SK-N-MC (cell line): ENCODE measurements at places on chromosomes 11 and 22.

DNA sequence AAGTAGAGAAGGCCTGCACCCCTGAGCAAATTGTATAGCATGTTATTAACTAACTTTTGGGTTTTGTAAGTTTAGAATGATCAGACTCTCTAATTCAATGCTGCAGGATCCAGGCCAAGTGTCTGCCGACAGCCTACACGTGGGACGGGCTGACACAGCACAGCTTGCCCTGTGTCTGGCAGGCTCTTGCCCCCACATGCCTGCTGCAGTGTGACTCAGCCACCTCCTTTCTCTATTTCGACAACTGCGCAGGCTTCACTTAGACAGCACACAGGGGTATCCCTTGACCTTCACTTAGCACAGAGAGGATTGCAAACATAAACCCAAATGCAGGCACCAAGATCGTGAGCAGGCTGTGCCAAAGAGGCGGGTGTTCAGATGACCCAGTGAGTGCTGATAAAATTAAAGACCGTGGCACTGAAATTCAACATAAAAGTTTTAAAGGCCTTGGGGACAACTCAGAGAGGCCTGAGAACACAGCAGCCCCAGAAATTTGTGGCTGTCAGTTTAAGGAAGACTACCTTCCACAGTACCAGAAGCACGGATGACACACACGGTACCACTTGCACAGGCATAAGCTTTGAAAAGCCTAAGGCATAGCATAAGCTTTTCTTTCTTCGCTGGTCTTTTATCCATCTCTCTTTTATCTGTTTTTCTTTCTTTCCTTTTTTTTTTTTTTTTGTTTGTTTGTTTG lies 37.8 kb downstream of the SCN3B start:
- DNase-seq = no peak

DNA sequence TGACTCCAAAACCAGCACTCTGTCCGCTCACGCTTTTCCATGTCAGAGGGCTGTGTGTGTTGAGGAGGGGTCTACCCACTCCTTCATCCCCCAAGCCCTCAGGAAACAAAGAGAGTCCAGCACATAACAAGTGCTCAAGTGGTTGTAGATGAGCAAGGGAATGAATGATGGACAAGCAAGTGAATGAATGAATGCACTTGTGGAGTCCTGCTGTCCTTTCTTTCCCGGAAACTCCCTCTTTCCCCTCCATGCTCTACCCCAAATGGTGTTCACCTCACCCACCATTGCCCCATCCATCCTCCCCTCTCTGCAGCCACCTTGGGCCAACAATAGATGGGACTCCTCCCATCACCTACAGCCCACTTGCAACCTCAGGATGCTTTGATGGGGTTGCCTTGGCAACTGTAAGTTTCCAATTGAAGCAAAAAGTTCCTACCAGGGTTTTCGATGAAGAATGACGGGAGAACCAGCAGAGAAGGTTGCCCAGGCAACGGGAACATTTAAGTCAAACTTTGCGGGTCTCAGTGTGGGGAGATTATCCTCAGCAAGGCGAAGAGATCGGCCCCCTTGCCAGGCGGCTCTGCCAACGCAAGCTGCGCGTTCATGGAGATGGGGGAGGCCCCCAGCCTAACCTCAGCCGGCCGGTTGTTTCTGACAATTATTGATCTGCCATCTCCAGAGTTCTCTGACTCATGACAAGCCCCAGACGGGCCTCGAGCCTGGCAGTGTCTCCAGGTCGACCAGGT lies 51.1 kb downstream of the MCM5 start:
- no peak for DNase-seq

DNA sequence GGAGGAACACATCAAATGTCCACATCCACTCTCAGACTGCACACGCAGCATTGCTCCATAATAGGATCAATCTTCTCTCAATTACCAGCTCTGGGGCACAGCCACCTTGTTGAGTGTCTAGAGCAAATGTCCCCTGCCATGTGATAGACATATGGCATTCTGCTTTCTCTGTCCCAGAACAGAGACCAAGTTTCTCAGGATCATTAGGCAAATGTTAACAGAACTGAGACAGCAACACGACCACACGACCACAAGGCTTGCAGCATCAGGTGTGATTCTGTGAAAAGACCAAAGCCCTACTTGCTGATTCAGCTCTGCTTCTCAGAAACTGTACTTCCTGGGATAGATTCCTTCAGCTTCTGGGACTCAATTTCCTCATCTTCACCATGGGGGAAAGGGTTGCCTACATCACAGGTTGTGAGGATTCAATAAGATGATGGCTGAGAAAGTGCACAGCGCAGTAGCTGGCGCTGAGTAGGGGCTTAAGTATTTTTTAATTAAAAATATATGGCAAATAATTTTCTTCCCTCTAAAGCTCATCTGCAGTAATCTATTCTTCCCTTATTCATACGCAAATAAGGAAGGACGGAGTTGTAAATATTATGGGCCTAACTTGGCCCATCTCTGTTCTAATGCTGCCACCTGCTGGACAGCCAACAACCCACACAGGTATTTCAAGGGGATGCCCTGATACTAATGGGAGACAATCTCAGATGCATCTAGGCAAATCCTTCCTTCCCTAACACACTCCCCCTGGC lies 54.3 kb upstream of the USP47 start:
- DNase-seq = peak; percentile 53

GRCh38 chr11:65557280-65558001 lies 718 bp downstream of the LTBP3 start:
- DNase-seq = no peak

- DNase-seq = no peak
Measured at GRCh38 chr11:55401011-55401410, 33.2 kb downstream of the OR4A15 start.

DNA sequence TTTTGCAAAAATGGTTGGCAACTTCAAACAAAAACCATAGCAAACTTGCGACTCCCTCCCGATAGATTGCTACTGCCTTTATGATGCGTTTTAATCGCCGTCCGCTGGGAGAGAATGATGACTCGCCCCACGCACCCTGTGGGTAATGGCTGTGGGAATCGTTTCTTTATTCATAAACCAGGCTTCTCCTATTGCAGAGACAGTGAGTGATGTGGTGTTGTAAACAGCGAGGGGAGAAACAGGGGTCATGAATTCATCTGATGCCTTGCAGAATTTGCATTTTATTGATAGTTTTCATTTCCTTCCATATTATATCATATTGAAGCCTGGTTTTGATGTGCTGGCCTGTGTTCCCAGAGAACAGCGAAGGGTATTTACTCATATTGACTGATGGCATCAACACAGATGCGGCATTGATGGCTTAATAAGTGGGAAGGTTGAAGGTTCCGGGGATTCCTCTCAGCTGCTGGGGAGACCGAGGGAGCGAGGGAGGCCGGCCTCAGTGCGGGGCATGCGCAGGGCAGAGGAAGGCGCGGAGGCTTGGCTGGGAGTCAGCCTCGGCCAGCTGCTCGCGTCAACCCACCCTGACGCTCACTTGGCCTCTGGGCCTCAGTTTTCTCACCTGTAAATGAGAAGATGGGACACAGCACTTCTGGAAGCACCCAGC lies 41.3 kb downstream of the ARHGAP8 start:
- no peak for DNase-seq

DNA sequence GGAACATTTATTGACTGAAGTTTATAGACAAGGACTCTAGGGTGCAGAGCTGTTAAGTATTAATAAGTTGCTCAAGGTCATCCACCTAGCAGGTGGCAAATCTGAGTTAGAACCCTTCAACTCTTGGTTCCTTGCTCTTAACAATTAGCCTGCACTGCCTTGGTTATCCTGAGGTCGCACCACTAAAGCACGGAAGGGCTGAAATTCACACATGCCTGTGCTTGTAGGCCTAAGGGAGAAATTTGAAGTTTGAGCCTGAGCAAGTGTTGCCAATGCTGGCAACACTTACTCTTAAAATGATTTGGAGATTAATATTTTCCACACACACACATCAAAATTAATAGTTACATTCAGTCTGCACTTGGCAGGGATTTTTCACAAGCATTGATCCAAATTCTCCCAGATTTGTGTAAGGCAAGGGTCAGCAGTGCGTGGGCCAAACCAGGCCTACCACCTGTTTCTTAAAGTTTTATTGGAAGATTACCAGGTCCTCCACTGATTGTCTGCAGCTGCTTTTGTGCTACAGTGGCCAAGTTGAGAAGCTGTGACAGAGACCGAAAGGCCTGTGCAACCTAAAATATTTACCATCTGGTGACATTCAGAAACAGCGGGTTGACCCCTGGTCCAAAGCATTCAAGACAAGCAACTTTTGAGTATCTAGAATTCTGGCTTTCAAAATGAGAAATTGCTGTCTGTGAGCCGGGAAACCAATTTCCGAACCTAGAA lies 16.3 kb downstream of the APOL5 start:
- no peak for DNase-seq

DNA sequence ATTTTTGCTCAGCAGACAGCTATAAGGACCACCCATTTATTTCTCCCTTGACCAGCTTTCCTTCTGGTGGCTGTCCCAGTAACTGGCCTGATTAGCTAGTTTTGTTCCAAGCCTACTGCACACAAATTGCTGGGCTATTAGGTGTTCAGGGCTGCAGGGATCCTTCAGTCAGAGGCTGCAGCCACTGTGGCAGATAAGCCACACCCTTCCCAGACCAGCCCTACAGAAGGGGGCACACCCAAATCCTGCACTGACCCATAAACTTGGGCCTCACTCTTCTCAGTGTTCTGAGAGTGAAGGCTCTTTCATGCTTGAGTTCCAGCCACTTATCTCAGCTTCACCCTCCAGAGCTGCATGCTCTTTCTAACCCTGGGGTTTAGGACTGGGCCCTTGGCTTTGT lies 200.0 kb downstream of the AASDHPPT start:
- DNase-seq = no peak

DNA sequence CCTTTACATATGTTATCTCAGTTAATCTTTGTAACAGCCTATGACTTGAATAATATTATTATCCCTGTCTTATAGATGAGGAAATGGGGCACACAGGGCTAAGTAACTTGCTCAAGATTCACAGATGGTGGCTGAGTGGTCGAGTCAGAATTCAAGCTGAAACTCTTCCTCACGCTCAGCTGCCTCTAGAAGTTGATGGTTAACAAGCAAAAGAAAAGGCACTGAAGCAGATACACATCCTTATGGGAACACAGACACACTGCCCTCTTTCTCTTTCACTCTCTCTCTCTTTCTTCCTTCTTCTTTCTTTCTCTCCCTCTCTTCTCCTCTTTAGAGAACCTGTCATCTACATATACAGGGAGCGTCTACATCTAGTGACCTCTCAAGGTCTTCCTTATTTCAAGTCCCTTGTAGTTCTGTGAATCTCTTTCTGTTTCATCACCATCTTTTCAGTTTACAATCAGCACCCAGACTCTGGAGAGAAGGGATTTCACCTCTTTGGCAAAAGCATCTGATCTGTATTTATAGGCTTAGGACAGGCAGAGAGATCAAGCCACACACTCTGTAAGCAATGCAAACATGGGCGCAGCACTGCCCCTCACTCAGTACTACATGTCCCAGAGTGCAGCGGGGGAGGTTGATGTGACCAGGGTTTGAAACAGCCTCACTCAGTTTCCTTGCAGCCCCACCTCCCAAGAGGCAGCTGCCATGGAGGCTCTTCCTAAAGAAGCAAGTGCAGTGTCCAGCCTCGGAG lies 75.7 kb downstream of the GRAMD1B start:
- no peak for DNase-seq

DNA sequence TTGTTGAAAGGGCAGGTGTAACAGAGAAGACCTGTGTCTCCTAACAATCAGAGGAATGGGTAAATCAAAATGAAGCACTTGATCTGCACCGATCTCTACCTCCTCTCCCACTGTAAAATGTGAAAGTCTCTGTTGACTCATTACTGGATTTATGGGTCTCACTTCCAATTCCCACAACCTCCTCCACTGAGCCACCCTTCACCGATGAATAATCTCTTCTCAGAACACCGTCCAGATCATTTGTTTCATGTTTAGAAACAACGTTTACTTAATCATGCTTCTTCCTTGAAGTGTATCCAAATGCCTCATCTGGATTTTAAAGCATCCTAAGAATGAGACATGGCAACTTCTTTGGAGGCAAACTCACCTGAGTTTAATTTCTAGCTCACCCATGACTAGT lies 643.6 kb downstream of the ETS1 start:
- DNase-seq = no peak

GRCh38 chr22:36134182-36134581 lies 26.4 kb downstream of the APOL3 start:
- no peak for DNase-seq

DNA sequence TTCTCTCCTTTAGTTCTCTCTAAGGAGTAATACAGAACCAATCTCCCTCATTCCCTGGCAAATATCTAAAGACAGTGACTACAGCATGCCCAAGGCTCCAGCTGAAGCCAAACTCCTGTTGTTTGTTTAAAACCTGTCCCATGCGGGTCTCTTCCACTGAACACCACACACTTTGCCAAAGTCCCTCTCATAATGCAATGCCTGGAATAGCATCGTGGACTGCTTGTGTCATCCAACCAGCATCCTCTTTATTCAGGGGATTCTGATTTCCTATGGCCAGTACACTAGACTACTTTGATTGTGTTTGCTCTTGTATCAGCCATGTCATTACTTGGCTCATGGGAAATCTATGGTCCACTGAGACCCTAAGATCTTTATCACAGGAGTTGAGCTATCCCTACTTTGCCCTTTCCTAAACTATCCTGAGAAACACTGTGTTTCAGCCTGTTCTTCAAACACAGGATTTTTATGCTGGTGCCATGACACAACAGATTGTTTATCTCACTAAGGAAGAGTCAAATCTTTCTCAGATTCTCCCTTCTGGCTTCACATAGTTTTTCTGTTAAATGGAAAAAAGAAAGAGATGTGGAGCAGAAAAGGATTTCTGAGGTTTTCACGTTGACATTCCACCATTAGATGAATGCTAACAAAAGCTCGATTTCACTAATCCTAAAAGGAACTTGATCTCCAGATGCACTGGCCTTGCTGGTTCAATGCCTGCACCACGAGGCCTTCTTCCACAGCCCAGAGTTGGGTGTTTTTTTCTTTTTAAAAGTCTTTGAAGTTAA lies 15.9 kb upstream of the IRAG1 start:
- DNase-seq = no peak

DNA sequence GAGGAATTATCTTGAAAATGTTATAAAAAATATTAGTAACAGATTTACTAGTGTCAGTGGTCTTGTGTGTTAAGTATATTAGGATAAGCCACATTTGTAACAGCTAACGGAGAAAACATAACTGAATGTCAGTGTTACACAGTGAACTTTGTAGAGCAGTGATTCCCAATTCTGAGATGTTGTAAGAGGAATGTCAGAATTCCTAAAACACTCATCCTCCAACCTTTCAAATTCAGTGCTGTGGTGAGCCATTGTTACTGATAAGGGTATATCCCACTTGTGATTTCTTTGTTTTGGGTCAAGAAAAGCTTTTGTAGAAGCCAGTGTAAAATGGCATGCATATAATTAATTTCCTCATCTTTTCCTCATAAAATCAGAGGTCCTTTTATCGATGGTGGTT lies 61.9 kb downstream of the ARHGEF12 start:
- DNase-seq = no peak

- no peak for DNase-seq
Measured at GRCh38 chr11:114651145-114651718, 27.1 kb upstream of the NXPE2 start.

GRCh38 chr11:117273550-117274289 lies 17.4 kb upstream of the BACE1-AS start:
- DNase-seq = no peak

DNA sequence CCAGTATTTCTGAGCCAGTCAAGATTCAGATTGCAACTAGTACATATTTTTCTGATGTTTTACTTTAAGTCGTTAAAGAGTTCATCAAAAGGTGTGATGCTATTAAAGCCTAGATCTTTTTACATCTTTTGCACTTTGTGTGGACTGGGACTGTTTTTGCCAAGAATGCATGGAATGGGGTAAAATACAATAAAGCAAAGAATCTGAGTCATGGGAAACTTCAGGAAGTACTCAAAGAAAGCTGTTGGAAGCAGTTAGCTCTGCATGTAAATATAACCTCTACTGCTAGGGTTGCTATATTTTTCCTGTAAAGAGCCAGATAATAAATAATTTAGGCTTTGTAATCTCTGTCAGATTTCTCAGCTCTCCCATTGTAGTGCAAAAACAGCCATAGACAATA lies 20.9 kb downstream of the ATXN10 start:
- no peak for DNase-seq
